Kidney (tissue), 22 donors: ENCODE measurements at places on chromosomes 7 and 10.

DNA sequence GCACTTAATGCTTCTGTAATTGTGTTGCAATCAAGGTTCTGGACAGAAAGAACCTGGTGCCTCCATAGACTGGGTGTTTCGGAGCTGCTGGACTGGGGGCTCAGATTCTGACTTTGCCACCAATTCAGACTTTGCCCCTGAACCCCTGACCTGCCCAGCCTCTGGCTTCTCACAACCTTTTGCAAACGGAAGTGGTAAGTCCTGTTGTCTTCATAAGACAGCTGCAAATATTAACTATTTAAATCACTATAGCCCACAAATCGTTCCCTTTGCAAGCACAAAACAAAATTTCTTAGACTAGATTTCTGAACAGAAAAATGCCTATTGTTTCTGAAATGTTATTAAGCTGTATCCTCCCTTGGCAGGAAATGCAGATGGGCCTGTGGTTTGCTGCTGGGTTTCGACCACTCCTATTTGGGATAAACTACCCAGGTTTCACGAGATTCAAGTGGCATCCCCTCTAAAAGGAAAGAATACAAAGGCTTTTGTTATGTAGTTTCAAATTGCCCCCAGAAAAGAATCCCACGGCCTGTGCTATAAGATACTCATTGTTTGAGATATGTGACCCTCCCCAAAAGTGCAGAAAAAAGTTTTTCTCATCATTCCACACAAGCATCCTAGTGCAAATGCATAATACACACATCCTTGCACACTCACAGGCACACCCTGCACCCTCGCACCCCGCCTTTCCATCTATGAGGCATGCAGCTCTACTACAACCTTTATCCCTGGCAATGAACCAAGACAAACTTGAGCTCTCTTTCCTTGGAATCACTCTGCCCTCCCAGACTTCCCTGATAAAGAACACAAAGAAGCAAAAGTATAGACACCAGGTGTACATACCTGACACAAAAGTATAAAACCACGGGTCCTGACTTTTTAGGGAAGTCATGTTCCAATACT, 209.1 kb downstream of the PRPF18 start:
- no peaks in the 10 kb centered on the region for H3K4me1 ChIP-seq
- H3K27me3 ChIP-seq = no peaks in the 10 kb centered on the region
- H3K4me3 ChIP-seq = no peak overlapping the region
- DNase-seq = no peak

GRCh38 chr7:44998153-44998871, 1.7 kb upstream of the CCM2 start:
- H3K4me1 ChIP-seq = peaks cover 10% of the 10 kb centered on the region
- no peak overlapping the region for H3K27ac ChIP-seq
- H3K4me3 ChIP-seq = no peak overlapping the region
- DNase-seq = no peak
- H3K27me3 ChIP-seq = no peaks in the 10 kb centered on the region
- no peaks in the 10 kb centered on the region for H3K36me3 ChIP-seq

DNA sequence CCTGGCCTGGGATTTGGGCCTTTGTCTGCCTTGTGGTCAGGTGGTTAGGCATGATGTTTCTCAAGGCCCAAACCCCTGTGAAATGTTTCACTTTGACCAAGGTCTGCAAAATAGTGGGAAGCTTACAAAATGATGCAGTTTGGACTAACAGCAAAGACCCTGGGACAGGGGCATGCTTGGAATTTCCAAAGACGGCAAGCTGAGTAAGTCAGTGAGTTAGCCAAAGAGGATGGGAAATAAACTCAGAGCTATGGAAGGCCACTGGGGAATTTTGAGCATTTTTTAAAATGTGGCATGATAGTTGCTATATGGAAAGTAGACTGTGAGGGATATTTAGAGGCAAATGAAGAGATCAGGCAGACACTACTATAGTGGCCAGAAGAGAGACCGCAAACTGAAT, 31.6 kb upstream of the PPP1R3C start:
- H3K27me3 ChIP-seq = no peaks in the 10 kb centered on the region
- H3K27ac ChIP-seq = no peak overlapping the region
- no peak overlapping the region for H3K4me3 ChIP-seq
- no peak for DNase-seq
- no peaks in the 10 kb centered on the region for H3K4me1 ChIP-seq
- no peaks in the 10 kb centered on the region for H3K36me3 ChIP-seq

GRCh38 chr7:151696721-151697514, 177.2 kb upstream of the RHEB start:
- no peaks in the 10 kb centered on the region for H3K36me3 ChIP-seq
- H3K27me3 ChIP-seq = no peaks in the 10 kb centered on the region
- no peak overlapping the region for H3K4me3 ChIP-seq
- no peak overlapping the region for H3K27ac ChIP-seq
- H3K4me1 ChIP-seq = peaks cover 14% of the 10 kb centered on the region
- peak; percentile 66 for DNase-seq

GRCh38 chr7:157540020-157540419, 203.2 kb downstream of the DNAJB6 start:
- H3K36me3 ChIP-seq = no peaks in the 10 kb centered on the region
- no peaks in the 10 kb centered on the region for H3K4me1 ChIP-seq
- no peaks in the 10 kb centered on the region for H3K27me3 ChIP-seq
- peak; percentile 57 for DNase-seq

GRCh38 chr10:87092376-87092860, 2.2 kb downstream of the GLUD1 start:
- peak; percentile 20 for DNase-seq
- H3K27me3 ChIP-seq = no peaks in the 10 kb centered on the region
- H3K27ac ChIP-seq = peak overlapping the region; percentile 81
- no peaks in the 10 kb centered on the region for H3K36me3 ChIP-seq
- peaks cover 4% of the 10 kb centered on the region for H3K4me1 ChIP-seq
- H3K4me3 ChIP-seq = peak overlapping the region; percentile 83

- H3K4me3 ChIP-seq = no peak overlapping the region
- H3K36me3 ChIP-seq = no peaks in the 10 kb centered on the region
- H3K27ac ChIP-seq = peak overlapping the region; percentile 95
- H3K27me3 ChIP-seq = no peaks in the 10 kb centered on the region
- DNase-seq = no peak
- H3K4me1 ChIP-seq = peaks cover 49% of the 10 kb centered on the region
These were observed 75.6 kb downstream of the CTBP2 start for GRCh38 chr10:125084614-125085257.

DNA sequence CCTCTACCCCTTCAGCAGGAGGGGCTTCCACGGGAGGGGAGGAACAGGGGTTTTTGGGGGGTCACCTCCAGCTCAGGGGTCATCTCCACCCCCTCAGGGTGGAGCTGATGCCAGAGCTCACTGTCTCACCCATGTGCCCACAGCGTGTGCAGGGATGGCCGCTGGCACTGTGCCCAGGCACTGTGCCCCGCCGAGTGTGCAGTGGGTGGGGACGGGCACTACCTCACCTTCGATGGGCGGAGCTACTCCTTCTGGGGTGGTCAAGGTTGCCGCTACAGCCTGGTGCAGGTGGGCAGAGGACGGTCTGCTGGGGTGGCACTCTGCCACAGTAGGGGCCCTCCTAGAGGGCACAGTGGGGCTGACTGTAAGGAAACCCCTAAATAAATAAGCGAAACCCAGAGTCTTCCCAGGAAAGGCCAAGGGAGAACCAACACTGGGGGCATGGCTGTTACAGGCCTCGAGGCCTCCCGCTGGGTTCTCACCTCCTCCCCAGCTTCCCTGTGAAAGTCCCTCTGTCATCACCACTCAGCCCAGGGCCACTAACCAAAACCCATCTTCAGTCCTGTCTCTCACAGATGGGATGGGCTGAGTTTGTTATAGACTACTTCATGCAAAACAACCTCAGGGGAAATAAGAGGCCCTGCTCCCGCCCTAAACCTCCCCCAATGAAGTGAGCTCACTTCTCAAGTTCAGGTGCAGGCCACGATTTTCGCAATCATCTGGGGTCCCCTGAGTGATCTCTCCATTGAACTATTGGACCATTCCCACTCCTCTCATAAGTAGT, 7.4 kb upstream of the ZNF467 start:
- no peak overlapping the region for H3K4me3 ChIP-seq
- no peaks in the 10 kb centered on the region for H3K36me3 ChIP-seq
- peak; percentile 75 for DNase-seq
- H3K4me1 ChIP-seq = no peaks in the 10 kb centered on the region
- no peaks in the 10 kb centered on the region for H3K27me3 ChIP-seq

DNA sequence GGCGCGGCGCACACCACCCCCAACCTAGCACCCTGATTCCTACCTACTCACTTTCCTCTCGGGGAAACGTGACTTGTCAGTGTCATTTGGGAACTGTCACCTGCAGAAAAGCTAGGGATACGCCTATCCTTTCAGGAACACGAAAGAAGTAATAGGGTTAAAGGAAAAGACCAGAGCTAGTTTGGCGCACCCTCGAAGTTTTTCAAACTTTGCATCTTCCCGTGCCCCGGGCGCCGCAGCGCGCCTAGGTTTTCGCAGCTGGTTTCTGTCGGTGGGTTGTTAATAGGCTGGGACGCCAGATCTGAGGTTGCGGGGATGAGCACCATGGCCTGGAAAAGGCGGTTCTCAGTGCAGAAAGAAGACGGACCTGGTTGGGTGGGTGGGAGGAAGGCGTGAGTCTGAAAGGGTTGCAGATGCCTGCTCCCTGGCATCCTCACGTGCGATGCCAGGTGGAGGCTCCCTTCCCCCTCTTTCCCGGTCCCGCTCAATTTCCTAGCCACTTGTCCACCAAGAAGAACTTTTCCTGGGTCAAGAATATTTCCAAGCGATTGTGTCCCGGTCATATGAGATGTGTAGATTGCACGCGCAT, 568 bp upstream of the MEOX2 start:
- DNase-seq = no peak
- H3K36me3 ChIP-seq = no peaks in the 10 kb centered on the region
- H3K4me1 ChIP-seq = peaks cover 10% of the 10 kb centered on the region
- no peak overlapping the region for H3K27ac ChIP-seq

DNA sequence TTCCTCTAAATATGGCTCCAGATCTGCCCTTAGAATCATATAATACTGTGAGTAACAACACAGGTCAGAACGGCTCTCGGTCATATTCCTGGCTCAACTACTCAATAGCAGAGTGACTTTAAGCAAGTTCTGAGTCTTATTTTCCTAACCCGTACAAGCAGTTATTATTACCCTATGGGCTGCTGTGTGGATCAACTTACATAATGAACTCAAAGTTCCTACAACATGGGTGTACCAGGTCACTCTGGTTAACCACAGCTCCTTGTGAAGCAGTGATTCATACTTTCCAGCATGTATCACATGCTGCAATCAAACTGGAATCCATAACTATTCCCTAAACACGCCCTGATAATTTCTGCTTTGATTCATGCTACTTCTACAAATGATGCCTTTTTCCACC, 107.3 kb downstream of the LRRN3 start:
- H3K36me3 ChIP-seq = no peaks in the 10 kb centered on the region
- no peaks in the 10 kb centered on the region for H3K27me3 ChIP-seq
- no peak overlapping the region for H3K4me3 ChIP-seq
- H3K4me1 ChIP-seq = no peaks in the 10 kb centered on the region

DNA sequence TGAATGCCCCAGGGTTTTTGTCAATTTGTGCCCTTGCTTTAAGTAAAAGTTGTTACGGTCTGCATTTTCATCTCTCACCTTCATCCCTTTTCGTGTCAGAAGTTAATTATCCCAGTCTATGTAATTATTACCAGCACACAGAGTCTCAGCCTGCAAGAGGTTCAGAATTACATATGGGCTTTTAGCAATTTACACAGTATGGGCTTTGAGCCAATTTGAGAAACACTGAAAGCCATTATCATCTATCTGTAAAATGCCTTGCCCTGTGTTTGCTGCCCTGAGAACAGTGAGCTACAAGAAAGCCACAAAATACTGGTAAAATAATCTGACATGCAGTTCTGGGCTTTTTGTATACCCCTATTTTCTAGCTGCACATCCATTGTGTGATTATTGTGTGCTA, 125.6 kb upstream of the STEAP4 start:
- no peaks in the 10 kb centered on the region for H3K4me1 ChIP-seq
- DNase-seq = no peak
- H3K4me3 ChIP-seq = no peak overlapping the region
- H3K27me3 ChIP-seq = no peaks in the 10 kb centered on the region
- no peak overlapping the region for H3K27ac ChIP-seq
- H3K36me3 ChIP-seq = no peaks in the 10 kb centered on the region

DNA sequence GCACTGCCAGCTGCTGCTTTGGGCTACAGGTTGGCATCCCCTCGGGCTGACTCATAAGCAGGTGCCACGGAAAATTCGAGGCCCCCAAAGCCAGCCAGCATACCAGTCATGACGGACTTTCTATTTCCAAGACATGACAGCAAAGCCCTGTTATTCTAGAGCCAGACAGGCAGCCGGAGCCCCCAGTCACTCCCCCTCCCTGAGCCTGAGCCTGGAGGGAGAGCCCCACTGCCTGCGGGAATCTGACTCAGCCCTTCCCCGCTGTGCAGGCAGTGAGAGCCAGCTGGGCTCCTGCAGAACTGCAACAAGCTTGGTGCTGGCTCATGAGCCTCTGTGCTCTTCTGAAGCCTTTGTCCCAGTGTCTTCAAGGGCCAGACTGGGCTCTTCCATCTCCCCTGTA, 15.8 kb downstream of the BTBD16 start:
- no peak overlapping the region for H3K4me3 ChIP-seq
- no peaks in the 10 kb centered on the region for H3K4me1 ChIP-seq
- peak; percentile 51 for DNase-seq
- no peaks in the 10 kb centered on the region for H3K36me3 ChIP-seq
- H3K27me3 ChIP-seq = no peaks in the 10 kb centered on the region
- no peak overlapping the region for H3K27ac ChIP-seq

DNA sequence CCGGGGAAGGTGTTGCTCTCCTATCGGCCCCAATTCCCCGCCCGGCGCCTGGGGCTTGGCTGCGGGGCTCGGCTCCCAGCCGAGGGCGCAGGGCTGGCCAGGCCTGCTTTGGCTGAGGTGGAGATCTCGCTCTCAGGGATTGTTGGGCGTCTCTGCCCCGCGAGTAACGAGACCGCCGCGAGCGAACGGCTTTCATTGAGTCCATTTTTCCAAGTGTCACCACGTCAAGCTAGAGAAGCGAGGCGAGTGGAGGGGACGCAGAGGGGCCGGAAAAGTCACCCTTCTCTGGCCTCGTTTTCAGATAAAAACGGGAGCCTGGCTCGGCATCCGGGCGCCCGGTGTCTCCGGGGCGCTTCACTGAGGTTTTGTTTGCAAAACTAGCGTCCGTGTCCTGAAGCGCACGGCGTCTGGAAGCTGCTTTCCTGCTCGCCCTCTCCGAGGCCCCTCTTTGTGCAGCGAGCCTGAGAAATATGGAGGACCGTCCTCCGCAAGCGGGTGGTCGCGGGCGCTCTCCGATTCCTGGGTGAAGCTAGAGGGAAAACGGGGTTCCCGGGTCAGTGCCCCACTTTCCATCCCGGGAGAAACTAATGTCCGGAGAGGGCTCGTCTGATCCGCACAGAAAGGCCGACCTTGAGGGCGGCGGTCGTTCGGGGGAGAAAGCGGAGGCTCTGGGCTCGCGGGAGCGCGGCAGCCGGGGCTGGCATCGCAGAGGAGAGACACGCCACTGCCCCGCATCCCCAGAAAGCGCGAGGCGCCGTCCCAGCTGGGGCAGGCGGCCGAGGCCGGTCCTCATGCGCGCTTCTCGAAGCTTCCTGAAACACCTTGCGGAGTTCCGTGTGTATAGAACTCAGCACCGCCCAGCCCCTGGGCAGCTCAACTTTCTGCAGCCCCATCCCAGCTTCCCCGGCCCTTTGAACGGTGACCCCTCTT, 3.5 kb upstream of the EN2 start:
- peaks cover 58% of the 10 kb centered on the region for H3K27me3 ChIP-seq
- no peak for DNase-seq
- H3K4me3 ChIP-seq = no peak overlapping the region
- H3K4me1 ChIP-seq = no peaks in the 10 kb centered on the region
- H3K27ac ChIP-seq = no peak overlapping the region

GRCh38 chr10:65846541-65846940, 1079.3 kb upstream of the LRRTM3 start:
- H3K4me3 ChIP-seq = no peak overlapping the region
- H3K36me3 ChIP-seq = no peaks in the 10 kb centered on the region
- no peak for DNase-seq
- no peak overlapping the region for H3K27ac ChIP-seq
- no peaks in the 10 kb centered on the region for H3K4me1 ChIP-seq
